ENCODE measurements at places on chromosomes 2 and 18.

GRCh38 chr2:241200822-241201395 is 12.4 kb downstream of the ANO7 start:
- no peak for DNase-seq

- DNase-seq = no peak
Observed at GRCh38 chr2:203918264-203918663, 18.3 kb upstream of the ICOS start.

- DNase-seq = no peak
Observed at GRCh38 chr2:179251870-179252269, 12.8 kb downstream of the SESTD1 start.

DNA sequence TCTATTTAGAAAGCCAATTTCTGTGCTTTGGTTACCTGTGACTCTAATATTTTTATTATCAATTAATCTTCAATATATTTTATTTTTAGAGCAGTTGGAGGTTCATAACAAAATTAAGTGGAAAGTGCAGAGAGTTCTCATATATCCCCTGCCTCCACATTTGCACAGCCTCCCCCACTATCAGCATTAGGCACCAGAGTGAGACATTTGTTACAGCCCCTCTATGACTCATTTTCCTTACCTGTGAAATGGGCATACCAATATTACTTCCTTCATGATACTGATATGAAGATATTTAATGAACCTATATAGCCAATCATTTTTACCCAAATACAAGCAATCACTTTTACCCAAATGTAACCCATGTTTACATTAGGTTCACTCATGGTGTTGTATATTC is 34.0 kb upstream of the CYTIP start:
- no peak for DNase-seq

GRCh38 chr2:64649626-64650025 is 4.1 kb downstream of the SERTAD2 start:
- no peak for DNase-seq

GRCh38 chr18:42861271-42861670 is 254.2 kb downstream of the RIT2 start:
- no peak for DNase-seq
